ENCODE measurements at places on chromosomes 7 and 10.

GRCh38 chr7:68776326-68776725, 821.9 kb upstream of the AUTS2 start:
- DNase-seq: no peak

DNA sequence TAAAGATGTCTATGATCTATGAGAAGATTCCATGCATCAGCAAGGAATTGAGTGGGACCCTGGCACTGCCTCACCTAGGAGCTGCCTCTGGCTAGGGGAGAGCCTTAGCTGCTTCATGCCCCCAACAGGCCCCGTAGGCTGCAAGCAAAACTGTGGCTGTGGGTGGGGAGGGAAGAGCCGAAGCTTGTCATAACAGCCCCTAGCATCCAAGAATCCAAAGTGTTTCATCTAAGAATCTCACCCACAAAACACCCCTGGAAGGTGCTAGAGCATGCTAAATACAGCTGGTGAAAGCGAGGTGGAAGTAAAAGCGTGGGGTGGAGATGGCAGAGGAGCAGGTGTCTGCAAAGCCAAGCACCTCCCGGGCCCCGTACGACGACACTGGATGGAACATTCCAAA, 87.5 kb upstream of the C1QL3 start:
- no peak for DNase-seq

- no peak for DNase-seq
Observed at GRCh38 chr10:126500866-126501265, 112.6 kb upstream of the ADAM12 start.

DNA sequence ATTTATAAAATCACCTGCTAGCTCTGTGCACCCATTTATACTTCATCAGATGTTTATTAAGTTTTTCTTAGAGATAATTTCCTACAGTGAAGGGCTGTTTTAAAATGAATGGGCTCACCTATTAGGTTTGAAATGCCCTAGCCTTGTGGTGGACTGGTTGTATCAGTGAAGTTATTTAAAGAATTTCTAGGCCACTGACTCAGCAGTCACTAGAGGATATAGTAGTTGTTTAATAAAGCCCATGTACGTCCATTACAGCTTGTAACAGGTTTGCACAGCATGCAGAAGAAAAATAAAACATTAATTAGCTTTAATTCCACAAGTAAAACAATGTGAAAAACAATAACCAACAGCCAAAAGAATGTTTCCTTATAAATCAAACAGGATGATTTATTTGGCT, 128.0 kb downstream of the RSU1 start:
- DNase-seq: no peak

Data from stimulated activated CD8-positive, alpha-beta memory T cell treated with anti-CD3 and anti-CD28 coated beads, Interleukin-15, amount 100 ng/mL, for 4 hours (primary cell).